ENCODE measurements at places on chromosomes 16 and 17.

- DNase-seq, result no peak
Measured at GRCh38 chr17:41060052-41060604, at the start of gene KRTAP2-3. Gene KRTAP2-3 (minus strand): TSS chr17:41060114. CDS start chr17:41060050, 64 bp downstream.

- no peak for DNase-seq
Measured at GRCh38 chr17:57489321-57489720, 233.0 kb downstream of the MSI2 start.

- no peak for DNase-seq
Measured at GRCh38 chr17:58755577-58756245, at the start of gene PPM1E. Gene PPM1E (plus strand): TSS chr17:58755854.

DNA sequence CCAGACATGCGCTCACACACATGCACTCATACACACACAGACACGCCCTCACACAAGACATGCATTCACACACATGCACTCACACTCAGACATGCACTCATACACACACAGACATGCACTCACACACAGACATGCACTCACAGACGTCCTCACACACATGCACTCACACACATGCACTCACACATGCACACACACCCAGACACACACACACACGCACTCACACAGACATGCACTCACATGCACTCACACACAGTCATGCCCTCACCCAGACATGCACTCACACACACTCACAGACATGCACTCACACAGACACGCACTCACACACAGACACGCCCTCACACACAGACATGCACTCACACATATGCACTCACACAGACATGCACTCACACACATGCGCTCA lies 2.1 kb upstream of the ZNF469 start:
- DNase-seq, result no peak

- DNase-seq, result no peak
Measured at GRCh38 chr17:27390540-27390939, 65.7 kb upstream of the KSR1 start.

DNA sequence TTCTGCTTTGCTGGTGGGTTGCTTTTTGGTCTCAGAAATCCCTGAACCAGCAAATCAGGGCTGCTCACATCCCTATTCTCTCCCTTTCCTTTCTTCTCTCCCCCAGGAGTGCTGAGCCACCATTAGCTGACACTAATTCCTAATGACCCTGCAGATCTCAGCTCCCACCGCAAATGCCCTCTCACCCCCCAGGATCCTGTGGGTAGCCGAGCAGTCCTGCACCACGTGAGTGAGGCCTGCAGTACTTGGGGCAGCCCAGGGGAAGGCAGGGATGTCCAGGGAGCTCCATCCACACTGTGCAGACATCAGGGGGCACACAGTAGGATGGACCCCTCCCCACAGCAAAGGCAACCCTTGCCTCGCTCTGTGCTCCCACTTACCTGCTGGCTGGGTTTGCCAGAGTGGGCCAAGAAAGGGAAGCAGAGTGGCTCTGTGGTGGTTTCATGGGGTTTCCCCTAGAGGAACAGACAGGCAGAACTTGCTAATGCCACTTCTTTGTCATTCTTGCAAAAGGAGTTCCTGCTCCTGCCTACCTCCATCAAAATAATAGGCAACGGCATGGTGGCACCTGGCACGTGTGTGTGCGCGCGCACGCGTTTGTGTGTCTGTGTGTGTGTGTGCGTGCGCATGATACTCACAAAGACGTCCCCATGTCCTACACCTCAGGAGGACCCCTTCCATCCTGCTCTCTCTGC lies 135.6 kb downstream of the GAS7 start:
- no peak for DNase-seq

DNA sequence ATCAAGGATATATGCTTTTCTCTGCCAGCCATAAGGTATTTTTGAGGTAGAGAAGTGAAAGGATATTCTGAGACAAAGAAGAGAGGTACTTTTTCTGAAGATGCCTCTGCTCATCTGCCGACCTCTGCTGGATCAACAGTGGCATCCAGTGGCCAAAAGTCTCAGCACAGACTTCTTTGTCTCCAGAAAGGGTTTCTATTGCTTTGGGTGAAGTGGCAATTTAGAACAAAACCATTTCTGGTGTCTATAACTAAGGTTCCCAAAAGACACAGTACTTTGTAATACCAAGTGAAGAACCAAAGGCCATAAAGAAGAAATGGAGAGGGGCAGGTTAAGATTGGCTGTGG lies 155.2 kb upstream of the C17orf78 start:
- no peak for DNase-seq

DNA sequence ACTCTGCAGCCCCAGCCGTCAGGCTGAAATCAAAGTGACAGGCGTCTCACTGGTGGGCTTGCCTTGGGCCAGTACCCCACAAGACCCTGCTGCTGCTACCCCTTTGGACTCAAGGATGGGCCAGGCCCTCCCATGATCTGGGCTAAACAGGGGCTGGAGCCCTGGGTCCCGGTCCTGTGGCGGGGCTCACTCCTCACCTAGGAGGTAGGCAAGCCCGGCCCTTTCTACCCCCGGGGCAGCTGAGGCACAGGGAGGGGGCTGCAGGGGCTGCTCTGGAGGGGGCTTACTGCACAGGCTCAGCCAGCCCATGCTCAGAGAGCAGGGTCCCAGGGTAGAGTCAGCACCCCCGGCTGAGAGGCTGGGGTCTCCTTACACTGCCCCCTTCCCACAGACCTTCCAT lies 23.6 kb downstream of the KATNB1 start:
- DNase-seq, result no peak

DNA sequence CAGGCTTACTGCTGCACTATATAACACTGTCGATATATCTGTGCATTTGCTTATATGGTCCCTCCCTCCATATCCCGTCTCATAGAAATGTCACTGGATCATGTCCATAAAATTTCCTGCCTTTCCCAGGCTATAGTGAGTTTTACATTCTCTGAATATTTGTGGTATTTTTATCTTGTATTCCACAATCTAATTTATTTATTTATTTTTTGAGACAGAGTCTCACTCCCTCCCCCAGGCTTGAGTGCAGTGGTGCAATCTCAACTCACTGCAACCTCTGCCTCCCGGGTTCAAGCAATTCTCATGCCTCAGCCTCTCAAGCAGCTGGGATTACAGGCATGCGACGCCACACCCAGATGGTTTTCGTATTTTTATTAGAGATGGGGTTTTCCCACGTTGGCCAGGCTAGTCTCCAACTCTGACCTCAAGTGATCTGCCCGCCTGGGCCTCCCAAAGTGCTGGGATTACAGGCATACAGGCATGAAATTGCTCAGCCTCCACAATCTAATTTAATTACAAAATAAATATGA lies 12.9 kb downstream of the TRIM37 start:
- DNase-seq, result no peak

GRCh38 chr17:1931844-1932579 lies 93.1 kb downstream of the RTN4RL1 start:
- DNase-seq, result no peak

- DNase-seq, result no peak
Measured at GRCh38 chr16:64280317-64280716, 841.5 kb downstream of the CDH11 start.

DNA sequence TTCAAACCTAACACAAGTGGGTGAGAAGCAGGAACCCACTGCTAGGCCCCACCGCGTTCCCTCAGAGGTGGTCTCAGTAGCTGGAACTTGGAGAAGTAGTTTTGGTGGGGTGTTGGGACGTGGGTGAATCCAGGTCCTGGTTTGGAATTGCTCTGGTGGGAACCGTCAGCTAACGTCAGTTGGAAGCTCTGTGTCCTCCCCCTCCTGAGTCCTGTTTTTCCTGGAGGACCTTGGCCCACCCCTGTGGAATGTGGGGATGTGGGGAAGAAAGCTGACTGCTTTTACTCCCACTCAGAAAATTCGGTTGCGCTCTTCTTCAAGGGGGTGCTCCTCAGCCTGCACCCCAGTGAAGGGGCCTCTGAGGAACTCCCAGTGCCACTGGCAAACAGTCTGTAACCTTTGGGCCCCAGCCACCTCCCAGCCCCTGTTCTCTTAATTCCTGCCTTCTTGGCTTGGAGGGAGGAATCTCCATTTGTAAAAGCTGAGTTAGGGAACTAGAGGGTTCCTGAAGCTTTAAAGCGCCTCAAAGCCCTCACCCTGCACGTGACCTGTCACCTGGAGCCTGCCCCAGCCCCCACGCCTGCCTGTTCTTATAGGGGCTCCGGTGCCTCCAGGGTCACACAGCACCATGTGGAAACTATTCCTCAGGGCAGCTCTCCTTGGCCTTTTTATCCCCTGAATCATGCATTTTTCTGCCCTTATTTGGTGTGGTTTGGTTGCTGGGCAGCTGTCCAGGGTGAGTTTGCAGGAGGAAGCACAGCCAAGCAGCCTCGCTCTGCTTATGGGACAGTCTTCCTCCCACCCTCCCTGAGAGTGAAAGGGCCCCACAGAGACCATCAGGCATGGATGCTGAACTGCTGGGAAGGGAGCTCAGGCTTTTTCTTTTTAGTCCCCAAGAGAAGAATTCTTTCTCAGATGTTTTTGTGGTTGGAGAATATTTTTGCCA lies 16.2 kb upstream of the NAGLU start:
- DNase-seq, result no peak

- DNase-seq, result no peak
Measured at GRCh38 chr17:76163919-76164318, 22.9 kb upstream of the FOXJ1 start.

GRCh38 chr16:21565507-21565860 lies 33.9 kb upstream of the METTL9 start:
- no peak for DNase-seq

GRCh38 chr16:67215706-67216105 lies 11.2 kb upstream of the TMEM208 start:
- DNase-seq, result no peak
